ENCODE measurements at places on chromosomes 12 and 14.

DNA sequence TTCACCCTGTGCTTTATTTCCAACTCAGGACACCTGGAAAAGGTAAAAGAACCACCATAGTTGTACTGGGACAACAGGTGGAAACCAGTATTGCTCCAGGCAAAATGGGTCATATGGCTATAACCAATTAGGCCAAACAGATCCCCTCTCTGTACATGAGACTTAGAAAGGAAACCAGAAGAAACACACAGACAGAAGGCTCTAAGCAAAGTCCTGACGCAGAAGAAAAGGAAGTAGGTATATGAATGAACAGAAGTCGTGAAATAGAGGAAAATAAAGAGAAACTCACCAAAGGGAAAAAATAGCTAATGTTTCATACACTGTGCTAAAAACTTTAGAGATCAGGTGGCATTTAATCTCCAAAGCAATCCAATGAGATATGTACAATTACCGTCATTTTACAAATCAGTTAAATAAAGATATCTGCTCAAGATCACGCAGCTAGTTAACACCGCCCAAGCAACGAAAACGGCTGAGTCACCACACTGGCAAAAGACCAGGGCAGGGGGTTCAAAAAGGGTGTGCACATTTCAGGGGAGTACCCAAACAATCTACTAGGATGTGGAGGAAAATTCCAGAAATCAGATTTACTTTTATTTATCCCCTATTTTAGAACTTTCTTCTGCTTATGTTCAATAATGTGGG lies 82.3 kb downstream of the ITPR2 start:
- DNase-seq: no peak

DNA sequence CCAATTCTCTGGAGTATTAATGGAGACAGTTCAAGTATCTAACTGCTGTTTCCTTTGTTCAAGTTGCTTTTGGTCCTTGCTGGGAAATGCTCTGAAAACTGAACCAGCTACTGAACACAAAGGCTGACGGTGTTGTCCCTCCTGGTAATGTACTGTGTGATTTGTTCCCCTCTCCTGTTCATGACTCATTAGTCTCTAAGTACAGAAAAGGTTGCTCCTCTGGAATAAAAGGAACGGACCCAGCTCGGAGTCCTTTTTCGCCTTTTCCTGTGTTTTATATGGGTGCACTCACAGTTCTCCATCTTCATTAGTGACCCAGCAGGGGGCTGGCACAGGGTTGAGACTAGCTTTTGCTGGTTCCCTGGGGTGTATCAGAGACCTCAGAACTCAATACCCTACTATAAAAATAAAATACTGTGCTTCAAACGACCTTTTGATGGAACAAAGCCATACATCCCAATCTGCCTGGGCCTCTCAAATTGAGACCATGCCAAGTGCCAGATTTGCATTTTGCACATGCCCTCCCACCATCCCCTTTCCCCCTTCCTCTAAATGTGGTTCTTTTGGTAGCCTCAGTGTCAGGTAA lies 269.7 kb downstream of the RAD51B start:
- no peak for DNase-seq

- DNase-seq: no peak
Observed at GRCh38 chr12:10111451-10111850, 12.7 kb upstream of the CLEC1A start.

DNA sequence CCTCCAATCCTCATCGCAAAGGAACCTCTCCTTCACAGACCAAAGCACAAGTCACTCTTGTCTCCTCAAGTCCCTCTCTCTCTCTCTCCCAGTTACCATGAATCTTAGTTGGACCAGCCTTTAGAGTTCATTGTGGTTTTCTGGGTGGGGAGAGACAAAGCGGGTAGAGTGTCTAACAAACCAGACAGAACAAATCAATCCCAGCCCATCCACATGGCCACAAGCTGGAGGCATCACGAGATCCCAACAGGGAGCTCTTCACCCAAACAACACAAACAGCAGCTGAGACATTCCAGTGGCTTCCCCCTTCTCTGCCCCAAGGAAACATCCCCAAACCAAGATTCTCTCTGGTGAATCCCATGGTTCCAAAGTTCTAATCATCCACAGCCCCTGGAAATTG lies 22.4 kb downstream of the ACTN1 start:
- DNase-seq: no peak

- DNase-seq: no peak
Observed at GRCh38 chr14:105303949-105304348, 3.1 kb upstream of the BRF1 start.

DNA sequence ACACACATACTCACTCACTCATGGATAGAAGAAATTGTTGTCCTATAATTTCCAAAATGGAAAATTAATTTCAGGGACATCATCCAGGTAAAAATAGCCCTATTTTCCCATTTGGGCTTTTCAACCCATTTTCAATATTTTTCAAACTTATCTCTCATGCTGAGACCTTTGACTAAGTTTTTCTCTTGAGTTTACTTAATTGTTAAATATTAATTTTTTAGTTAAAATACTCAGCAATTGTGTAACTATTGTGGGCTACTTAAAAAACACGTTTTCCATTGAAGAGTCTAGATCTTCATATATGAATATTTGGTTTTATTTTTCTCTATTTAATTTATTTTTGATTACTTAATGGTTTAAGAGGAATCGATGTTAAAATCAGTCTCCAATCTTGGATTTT lies 14.2 kb upstream of the TAS2R43 start:
- no peak for DNase-seq

DNA sequence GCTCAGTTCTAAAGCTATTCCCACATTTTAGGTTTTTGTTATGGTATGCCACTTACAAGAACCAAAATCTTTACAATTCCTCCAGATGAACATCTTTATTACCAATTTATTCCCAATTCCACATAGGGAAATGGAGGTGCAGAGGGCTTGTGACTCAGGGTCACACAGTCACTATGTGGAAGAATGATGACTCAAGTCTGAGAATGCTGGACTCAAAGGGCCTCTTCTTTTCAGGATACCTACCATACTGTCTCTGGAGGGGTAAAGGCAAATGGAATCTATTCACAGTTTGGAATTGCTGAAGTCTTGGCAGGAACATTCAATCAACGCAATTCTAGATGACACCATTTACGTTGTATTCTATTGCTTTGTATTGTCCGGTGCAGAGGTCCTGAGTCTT lies 48.2 kb upstream of the MANSC4 start:
- no peak for DNase-seq

- DNase-seq: no peak
Observed at GRCh38 chr12:94674835-94675234, 24.5 kb upstream of the TMCC3 start.

DNA sequence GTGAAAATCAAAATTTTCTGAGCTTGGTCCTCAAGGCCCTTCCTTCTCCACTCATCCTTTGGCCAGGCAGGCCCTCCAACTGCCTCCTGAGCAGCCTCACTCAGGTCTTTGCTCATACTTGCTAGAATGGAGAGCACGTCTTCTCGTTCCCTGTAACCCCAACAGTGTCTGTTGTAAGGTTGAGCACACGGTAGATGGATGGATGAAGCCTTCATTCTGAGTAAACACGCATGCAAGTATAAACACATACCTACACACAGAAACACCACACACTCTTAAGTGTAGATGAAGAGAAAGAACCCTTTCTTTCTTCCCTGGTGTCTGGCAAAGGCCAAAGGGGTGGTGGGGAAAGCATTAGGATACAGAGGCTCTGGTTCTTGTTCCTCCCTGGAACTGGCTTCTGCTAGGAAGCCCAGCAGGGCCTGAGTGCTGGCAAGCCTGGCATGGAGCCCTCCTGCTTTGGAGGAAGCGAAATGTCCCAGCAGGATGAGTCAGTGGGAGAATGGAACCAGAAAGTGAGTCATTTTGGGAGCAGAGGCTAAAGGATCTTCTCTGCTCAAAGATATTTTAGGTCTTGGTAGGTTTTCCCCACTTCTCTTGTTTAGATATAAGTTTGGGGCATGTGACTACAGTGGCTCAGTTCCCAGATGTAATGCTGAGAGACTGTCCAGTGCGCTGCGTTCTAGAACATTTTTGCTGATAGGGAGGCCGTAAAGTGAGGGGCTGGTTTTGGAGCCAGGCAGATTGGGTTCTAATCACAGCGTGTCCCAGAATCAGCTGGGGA lies 127.4 kb downstream of the CACNA1C start:
- DNase-seq: no peak

DNA sequence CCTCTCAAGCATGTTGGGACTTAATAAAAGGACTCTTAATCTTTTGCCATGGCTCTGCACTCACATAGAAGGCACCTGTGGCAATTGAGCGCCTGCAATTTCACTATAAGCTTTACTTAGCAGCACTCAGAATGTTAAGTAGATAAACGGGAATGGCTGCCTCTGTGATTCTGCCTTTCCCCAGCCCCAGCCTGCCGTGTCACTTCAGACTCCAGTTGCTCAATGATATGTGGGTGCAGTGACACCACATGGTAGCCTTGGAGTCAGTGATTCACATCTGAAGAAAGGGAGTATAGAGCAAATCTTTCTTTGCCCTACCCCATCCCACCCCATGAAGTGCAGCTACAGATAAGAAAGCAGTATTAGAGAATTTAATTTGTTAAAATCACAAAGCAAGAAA lies 96.1 kb downstream of the ZFC3H1 start:
- no peak for DNase-seq

DNA sequence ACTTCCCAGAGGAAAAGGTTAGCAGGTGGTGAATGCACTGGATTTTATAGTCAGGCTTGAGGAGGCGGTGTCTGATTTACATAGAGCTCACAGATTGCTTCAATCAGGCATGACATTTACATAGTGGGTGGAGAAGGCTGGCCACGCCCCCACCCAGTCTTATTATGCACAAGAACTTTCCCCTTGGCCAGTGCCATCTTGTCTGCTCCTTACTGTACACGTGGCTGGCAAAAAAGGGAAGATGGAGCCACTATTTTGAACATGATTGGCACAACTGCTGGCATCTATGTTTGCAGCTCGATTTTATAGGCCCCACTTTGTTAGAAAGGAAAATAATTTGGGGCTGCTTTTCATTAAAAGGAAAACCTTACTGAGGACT lies 10.9 kb upstream of the LGMN start:
- DNase-seq: peak; percentile 77

DNA sequence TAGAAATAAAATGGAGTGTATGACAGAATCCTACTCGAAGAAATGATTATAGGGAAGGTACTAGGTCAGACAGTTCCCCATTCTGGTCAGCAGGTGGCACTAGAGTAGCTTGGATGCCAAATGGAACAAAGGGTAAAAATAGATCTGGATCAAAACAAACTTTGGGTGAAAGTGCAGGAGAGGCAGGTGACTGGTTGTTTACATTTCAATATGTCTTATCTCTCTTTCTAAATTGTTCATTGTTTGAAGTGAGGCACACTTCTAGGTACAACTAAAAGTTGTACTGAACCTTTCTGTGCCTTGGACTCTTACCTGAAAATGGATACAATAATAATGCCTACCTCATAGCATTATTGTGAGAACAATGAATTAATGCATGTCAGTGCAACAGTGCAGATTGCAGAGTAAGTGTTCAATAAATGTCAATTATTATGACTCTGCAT lies 62.0 kb upstream of the OSBPL8 start:
- peak; percentile 38 for DNase-seq

- no peak for DNase-seq
Observed at GRCh38 chr14:51140338-51140737, 45.4 kb upstream of the TRIM9 start.

DNA sequence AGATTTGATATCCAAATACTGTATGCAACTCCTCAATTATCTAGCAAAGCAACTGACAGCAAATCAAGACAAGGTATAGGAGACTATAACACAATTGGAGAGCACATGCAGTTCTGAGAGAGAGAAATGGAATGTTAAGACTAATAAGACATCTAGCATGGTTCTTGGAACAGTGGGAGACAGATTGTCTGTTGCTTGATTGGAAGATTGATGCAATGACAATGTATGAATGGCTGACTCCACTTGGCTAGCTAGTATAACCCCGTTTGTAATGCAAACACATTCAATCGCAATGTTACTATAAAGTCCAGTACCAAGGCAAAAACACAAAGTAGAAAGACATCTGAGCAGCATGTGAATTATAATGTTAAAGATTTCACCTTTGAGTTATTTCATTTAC lies 179.3 kb downstream of the RPL10L start:
- no peak for DNase-seq

GRCh38 chr12:99959549-99960170 lies 25.1 kb downstream of the ANKS1B start:
- DNase-seq: no peak

- DNase-seq: no peak
Observed at GRCh38 chr12:80232837-80233236, 133.5 kb downstream of the OTOGL start.
